ENCODE measurements at places on chromosomes 1 and 21. TPM values are rescaled to one million over a fixed set of nuclear protein-coding genes. Genes with fewer than 3 reads are reported as not detected.

GRCh38 chr1:187032982-187033692 is 204.4 kb downstream of the PLA2G4A start:
- DNase-seq, result no peak

- no peak for DNase-seq
These were observed 88.2 kb downstream of the TIAM1 start for GRCh38 chr21:31255896-31256295.

GRCh38 chr1:39435597-39435996 is 55.8 kb upstream of the BMP8A start:
- no peak for DNase-seq

DNA sequence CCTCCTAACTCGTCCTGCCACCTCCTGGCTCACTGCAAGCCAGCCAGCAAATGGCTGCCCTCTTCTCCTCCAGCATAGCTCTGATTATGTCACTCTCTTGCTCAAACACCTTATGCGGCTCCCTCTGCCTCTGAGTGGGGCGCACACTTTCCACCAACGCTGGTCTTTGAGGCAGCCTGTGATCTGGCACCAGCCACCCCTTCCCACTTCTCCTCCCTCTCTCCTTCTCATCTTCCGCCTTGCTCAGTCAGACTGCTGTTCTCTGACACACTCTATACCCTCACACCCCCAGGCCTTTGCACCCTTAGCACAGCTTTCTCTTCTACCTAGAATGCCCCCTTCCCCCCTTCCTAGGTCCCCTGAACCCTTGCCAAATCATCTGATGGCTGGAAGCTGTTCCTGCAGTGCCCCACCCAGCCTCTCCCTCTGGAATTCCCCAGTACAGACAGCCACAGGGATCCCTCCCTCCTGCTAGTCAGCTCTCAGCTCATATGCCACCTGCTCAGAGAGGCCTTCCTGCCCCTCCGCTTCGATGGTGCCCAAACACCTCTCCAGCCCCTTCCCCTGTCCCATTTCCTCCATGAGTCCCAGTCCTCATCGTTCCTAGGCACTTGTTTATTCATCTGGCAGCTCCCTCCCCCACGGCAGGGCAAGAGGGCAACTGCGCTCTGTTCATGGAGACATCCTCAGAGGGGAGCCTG is 21.7 kb upstream of the PEF1 start:
- no peak for DNase-seq

GRCh38 chr1:222161676-222162075 is 386.2 kb downstream of the HHIPL2 start:
- DNase-seq, result no peak

GRCh38 chr1:59973719-59974118 is 47.1 kb upstream of the CYP2J2 start:
- no peak for DNase-seq

DNA sequence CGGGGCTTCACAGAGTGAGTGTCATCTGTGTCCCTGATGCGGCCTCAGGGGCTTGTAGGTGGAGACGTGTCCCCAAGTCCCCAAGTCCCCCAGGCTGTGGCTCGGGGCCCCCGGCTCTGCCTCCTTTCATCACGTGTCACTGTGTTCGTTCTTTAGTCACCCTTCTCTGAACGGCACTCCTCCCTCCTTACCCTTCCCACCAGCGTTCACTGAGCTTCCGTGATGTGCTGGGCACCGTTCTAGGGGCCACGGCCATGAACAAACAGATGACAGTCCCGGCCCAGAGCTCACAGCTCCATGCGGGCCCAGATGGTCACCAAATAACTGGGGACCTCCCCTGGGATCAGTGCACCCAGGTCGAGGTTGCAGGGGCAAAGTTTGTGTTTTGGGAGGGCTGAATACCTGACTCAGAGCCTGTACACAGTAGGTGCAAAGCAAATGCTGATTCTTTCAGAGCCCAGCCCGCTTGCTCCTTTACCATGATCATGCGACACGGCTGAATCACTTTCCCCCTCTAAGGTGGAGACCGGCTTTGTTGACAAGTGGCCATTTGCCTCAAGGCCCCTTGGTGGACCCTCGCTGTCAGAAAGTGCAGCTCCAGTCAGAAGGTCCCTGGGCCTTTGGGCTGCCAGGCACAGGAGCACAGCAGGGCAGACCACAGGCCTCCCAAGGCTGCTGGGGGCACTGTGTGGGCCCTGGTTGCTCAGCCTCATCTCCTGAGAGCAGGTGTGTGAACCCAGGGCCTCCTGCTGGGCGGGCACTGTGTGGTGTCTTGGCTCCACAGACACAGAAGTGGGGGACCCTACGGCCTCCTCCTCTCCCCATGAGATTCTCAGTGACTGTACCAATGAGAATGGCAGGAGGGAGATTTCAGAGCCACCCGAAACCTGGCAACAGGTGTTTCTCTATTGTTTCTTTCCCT is 592.5 kb downstream of the PTPRU start:
- no peak for DNase-seq

DNA sequence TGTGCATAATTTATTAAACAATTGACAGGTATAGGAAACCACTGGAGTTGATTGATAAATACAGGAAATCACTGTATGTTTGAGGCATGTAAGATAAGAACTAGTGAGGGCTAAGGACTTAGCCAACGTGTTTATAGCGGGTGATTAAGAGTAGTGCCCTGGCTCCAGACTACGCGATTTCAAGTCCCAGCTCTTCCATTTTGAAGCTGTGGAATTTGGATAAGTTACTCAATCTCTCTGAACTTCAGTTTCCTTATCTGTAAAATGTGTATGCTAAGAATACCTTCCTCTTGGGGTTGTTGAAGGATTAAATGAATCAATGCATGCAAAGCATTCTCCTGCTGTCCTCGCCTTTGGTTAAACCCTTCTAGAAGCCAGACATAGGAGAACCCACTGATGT is 143.3 kb upstream of the GJB5 start:
- no peak for DNase-seq

- no peak for DNase-seq
These were observed 98.9 kb upstream of the FOXD3 start for GRCh38 chr1:63223426-63223825.

DNA sequence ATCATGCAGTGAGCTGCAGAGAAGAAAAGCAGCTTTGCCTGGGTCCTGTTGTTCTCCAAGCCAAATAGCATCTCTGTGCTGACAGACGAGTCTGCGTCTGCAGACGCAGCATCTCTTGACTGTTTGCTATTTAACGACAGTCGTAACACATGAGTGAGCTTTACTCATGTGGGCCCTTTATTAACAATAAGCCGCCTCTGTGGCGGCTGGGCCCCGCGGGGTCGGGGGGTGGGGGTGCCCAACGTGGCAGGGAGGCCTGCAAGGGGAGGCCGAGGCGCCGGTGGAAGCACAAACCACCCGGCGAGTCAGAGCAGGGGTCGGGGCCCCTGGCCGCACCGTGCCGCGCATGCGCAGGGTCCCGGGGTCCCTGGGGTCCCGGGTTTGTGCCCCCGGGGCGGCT is 435.1 kb downstream of the KIF26B start:
- no peak for DNase-seq

- no peak for DNase-seq
These were observed 133.4 kb upstream of the ERG start for GRCh38 chr21:38631676-38632075.

DNA sequence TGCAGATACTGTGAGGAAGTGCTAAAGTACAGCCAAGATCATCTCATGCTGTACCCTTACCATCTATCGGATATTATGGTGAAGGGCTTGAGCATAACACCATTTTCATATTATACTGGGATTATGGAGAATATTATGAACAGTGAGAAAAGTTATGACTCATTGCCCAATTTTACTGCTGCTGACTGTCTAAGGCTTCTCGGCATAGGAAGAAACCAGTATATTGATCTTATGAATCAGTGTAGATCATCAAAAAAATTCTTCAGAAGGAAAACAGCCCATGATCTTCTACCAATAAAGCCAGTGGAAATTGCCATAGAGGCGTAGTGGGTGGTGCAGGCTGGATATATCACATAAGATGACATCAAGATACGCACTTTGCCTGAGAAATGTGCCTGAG is 47.7 kb downstream of the PPIAL4G start:
- no peak for DNase-seq

GRCh38 chr1:15100880-15101760 is 52.4 kb upstream of the TMEM51 start:
- no peak for DNase-seq

GRCh38 chr1:111843177-111843576 is 87.5 kb downstream of the DDX20 start:
- DNase-seq, result no peak

- DNase-seq, result no peak
These were observed 73.6 kb upstream of the TLR5 start for GRCh38 chr1:223216531-223217205.

GRCh38 chr21:45494135-45494850 is 47.9 kb downstream of the SLC19A1 start:
- DNase-seq, result no peak

The GBP3 gene
- polyA plus RNA-seq, result 14.6 TPM

The ELAVL4 gene
- polyA plus RNA-seq, result 5.4 TPM

The S100A7 gene
- not detected for polyA plus RNA-seq

The HES2 gene
- polyA plus RNA-seq, result 0.20 TPM

The ADAM15 gene
- 45.0 TPM for polyA plus RNA-seq

The ETS2 gene
- polyA plus RNA-seq, result 58.7 TPM

The DHRS3 gene
- 88.7 TPM for polyA plus RNA-seq
